ENCODE measurements at places on chromosomes 7 and 10.

- DNase-seq, result no peak
Observed at GRCh38 chr10:44907556-44907955, 3.6 kb upstream of the TMEM72 start.

- DNase-seq, result no peak
Observed at GRCh38 chr7:129911790-129912189, 41.0 kb downstream of the UBE2H start.

- DNase-seq, result peak; percentile 14
Observed at GRCh38 chr10:6050801-6051445, 11.2 kb downstream of the IL2RA start.

GRCh38 chr10:22253580-22253882, 35.7 kb upstream of the EBLN1 start:
- no peak for DNase-seq

DNA sequence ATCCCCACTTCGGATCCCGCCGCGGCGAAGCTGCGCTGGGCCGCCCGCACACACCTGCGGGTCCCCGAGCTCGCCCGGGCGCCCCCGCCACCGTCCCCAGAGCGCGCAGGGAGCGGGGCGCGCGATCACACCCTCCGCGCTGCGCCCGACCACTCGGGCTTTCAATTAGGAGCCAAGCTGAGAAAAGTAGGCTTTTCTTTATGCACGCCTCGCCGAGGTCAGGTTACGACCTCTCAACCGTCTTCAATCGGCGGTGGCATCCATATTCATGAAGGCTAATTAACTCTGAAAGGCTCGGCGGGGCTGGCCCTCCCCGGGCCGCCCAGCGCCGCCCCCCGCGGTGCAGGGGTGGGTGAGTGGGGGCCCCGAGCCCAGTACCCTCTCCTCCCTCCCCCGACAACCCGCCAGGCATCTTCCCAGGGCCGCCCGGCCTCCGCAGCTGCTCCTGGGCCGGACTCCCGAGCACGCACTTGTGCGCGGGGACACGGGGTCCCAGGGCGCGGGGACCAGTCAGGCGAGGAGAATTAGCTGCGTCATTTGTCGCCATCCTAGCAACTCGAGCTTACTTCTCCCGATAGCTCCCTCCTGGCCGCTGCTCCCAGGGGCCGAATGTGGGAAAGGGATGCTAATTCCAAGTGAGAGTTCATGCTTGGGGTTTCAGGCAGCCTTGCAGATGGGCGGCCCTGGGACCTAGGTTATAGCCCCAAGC, 155.5 kb upstream of the LYZL2 start:
- DNase-seq, result peak; percentile 67

DNA sequence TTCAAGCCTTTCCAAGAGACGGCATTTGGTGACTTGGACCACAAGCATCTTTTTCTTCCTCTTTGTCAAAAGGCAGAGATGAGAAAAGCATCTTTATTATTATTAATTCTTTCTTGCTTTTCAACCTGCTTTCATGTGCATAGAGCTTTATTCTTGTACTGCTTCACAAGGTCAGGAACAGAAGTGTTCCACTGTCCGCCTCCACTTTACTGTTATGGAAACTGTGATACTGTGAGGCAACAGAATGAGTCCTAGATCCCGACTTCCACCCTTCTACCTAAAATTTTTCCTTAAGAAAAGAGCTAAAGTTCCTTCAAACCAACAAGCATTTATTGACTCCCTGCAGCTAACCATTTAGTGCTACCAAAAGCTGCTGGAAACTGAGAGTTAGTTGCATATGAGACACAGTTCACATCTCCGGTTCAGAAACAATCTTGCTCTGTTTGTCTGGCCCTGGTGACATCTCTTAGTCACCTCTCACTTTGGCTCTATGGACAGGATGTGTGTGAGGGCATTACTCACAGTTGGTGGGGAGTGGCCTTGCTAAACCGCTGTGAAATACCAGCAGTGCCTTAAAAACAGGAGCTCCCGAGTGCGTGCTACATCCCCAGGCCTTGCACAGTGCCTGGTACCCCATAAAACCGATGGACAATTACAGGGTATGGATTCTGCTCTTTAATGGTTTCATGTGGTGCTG, 77.1 kb upstream of the TRIL start:
- no peak for DNase-seq

DNA sequence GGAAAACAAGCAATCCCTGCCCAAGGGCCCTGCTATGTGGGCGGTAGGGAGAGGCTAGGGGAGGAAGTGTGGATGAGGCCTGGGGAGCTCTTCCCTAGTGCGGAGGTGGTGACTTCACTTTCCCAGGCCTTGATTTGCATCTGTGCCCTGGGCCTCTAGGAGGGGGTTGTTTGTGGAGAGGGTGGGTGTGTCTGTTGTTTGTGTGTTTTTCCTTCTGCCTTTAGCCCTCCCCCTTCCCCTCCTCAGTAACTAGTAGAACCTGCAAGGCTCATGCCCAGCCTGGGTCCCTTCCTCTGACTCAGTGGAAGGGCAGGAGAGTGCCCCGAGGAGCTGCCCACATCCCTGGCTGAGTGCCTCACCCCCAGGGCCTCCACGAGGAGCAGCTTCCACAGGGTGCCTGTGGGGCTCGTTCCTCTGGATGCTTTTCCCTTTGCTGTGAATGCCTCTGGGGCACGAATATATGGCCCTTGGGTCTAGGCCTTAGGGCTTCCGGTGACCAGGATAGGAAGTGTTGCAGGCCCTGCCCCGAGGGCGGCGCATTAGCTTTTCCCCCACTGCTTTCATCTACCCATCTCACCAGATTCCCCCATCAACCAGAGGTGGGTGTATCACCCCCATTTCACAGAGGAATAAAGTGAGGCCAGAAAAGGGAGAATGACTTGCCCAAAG, 89.4 kb upstream of the DUSP5 start:
- no peak for DNase-seq

- no peak for DNase-seq
Observed at GRCh38 chr7:78389022-78389421, 590.4 kb downstream of the PHTF2 start.

DNA sequence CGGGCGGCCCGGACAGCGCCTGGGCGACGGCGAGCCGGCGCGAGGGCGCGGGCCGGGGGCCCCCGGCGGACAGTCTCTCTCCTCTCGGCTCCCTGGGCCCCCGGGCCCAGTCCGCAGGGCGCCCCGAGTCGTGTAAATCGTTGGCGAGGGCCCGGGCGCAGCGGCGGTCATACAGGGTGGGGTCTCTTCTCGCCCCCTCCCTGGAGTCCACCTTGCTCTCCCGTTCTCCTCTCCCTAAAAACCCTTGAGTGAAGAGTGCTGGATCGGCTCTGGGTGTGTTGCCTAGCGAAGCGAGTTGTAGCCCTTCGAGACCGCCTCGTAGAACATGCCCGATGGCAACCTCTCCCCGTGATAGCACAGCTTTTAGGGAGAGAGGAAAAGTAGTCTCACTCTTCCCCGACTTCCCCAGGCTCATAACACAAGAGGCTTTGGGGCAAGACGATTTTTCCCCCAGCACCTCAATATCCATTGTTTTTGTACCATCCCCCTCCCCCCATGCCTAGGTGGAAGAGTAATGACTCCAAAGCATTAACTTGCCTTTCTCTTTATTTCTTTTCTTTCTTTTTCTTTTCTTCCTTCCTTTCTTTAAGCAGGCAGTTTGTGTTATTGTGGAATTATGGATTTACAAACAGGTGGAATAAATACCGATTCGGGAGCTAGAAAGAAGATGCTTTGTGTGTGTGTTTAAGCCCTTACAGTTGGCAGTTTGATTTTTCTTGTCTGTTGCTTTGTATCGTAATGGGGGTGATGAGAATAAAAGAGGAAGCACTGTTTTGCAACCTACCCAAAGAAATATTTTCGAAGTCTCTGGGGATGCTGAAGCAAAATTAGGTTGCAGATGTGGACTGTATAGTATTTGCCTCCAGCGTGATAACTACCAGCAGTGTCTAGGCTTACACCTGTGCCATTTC, 822 bp downstream of the SHOC2 start:
- no peak for DNase-seq

DNA sequence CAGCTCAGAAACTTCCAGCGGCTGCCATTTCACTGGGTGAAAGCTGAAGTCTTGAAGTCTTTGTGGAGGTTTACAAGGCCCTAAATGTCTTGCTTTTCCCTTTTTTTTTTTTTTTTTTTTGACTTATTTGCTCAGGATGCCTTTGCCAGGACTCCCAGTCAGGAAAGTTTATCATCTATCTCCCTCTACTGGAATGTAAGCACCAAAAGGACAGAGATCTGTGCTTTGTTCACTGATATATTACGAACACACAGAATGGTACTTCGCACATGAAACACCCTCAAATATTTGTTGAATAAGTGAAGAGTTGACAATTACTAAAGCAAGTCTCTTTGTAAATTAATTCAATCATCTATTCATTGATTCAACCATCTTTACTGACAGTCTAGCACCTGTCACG, 23.2 kb downstream of the ABCB4 start:
- no peak for DNase-seq

DNA sequence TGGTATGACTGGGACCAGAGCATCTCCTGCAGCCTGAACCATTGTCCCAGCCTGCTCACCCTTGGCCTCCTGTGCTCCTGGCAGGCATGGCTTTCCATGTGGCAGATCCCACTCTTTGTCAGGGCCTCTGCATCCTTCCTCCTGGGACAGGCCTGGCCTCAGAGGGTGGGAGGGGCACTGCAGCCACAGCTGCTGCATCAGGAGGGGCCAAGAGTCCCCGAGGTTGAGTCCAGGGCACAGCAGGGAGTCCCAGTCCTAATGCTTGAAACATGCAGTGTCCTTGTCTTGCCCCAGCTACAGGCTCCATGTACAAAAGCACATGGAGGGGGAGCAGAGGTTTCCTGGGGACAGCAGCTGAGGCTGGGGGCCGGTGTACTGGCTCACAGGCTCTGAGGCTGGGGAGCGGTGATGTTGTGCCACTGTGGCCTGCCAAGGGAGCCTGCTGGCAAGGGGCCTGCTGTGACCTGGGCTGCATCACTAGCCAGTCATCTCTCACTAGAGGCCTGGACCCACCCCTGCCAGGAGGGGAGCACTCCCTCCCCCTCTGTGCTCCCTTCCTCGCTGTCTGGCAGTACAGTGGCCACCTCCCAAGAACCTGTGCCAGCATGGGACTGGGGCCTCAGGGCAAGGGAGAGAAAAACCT, 144.8 kb downstream of the ZNF248 start:
- no peak for DNase-seq

- DNase-seq, result no peak
Observed at GRCh38 chr7:18798088-18798906, 302.7 kb downstream of the HDAC9 start.

- no peak for DNase-seq
Observed at GRCh38 chr10:85225311-85225710, 896.9 kb downstream of the CCSER2 start.

DNA sequence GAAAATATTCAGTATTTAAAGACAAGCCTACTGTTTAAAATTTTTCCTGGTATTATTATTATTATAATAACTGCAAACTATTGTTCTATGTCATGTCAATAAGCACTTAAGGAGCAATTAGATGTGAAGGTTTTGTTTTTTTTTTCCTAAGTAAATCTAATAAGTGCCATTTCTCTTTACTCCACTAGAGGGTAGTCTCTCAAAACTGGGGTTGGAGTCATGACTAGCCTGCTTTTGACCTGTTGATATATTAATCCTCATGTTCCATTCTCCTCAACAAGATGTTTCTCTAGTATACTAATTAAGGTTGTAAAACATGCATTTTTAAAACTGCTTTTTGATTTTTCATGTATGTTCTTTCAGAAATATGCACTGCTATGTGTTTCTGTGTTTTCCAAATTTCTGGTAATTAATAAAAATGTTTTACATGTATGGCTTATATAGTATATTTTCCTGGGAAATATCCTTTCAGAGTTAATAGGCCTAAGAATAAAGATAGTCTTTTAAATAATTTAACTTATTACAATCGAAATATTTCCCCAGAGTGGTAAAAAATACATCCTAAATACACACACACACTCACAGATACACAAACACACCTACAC, 1.0 kb upstream of the LRRN3 start:
- DNase-seq, result peak; percentile 39

- DNase-seq, result no peak
Observed at GRCh38 chr10:107826171-107826570, 661.7 kb upstream of the SORCS1 start.

DNA sequence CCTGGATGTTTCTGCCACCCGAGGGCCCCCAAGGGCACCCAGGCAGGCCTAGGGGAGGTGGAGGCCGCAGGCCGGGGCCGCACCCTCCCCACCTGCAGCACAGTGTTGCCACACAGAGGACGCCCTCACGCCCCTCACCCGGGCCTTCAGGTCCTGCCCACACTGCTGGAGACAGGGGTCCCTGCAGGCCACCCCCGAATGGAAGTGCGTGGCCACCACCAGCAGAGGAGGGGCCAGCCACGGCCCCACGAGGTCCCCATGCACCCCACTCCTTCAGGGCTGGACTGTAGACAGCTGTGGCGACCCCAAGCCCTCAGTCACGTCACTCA, 35.4 kb downstream of the ADAP1 start:
- no peak for DNase-seq

DNA sequence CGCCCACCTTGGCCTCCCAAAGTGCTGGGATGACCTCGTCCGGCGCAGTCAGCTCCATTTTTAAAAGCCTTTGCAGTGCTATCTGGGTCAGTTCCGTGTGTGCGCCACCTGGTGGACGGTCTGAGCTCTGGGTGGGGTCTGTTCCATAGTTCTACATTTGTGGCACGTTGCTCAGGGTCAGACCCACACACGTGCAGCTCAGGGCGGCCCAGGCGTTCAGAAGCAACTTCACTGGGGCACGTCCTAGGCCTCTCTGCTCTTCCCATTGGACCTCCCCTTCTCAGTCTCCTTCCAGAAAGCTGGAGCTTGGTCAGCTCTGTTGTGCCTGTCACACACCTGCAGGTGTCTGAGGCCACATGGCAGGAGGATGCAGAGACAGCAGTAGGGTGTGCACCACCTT, 137.9 kb downstream of the DNAJB6 start:
- no peak for DNase-seq

DNA sequence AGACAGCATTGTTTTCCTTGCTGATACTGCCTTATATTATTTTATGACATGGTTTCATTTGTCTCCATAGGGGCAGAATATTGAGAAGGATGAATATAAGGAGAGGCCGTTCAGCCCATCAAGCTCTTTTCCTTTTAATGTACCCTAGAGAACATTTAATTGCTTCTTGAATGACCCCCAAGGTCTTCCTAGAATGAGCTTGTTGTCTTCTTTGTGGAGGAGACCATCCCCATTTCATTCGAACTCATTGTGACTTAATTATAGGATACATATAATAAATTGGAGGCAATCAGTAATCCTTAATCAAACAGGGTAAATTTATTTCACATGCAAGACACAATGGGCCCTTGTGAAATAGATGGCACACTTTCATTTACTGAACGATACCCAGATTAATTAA, 231.3 kb downstream of the MDFIC start:
- no peak for DNase-seq

DNA sequence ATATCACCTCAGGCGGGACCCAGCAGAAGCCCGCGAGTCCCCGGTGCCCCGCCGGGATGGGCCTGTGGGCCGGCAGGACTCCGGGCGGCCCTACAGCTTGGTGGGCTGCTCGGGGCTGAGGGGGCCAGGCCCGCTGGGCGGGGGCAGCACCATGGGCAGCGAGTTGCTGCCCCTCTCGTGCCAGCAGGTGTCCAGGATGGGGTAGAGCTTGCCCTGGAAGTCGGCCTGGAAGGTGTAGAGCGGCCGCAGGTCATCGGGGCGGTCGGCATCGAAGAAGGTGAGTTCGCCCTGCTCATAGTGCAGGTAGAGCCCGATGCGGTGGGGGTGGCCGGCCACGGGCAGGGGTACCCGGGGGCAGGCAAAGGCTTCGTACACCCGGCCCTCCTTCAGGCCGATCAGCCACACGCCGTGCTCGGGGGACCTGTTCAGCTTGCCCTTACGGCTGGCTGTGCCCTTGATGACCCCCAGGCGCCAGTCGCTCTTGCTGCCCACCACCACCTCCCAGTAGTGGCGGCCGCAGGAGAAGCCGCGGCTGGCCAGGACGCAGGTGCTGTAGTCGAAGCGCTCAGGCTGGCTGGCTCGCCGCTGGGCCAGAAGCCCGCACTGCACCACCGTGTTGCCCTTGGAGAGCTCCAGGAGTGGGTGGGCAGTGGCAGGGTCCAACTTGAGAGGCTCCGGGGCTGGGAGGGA, 4.3 kb upstream of the NSUN5 start:
- no peak for DNase-seq

Measured in NCI-H2107 (cell line).